HT-29 (cell line): ENCODE measurements at places on chromosomes 1 and 21.

DNA sequence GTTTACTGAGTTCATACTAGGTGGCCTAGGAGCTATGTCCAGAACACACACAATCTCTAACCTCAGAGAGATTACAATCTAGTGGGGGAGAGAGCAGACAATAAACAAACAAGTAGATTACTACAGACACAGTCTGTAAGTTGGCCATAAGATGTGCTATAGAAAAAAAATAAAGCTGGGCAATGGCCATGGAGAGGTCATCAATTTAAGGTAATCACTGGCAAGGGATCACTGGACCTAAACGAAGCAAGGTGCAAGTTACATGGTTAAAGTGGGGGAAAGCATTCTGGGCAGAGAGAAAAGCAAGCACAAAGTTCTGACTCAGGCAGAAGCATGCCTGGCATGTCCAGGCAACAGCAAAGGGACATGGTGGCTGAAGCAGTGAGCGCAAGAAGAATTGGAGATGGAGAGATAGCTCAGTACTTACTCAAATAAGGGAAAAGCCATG is 147.0 kb downstream of the RERE start:
- DNase-seq = no peak

DNA sequence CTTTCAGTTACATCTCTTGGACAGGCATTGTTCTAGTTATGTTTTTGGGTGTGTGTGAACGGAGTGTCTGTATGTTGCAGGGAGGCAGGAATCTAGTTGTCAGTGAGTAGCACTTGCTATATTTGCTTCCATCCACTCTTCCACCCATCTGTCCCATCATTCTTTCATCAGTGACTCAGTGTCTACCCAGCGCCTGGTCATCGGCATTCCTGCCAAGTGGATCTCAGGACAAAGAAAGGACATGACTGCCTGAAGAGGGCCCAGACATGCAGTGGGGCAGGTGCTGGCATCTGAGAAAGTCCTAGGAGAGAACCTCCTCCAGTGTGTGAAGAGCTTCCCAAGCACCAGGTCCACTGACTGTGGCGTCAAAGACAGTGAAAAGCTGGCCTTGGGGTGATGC is 27.3 kb upstream of the MAGOH start:
- no peak for DNase-seq

DNA sequence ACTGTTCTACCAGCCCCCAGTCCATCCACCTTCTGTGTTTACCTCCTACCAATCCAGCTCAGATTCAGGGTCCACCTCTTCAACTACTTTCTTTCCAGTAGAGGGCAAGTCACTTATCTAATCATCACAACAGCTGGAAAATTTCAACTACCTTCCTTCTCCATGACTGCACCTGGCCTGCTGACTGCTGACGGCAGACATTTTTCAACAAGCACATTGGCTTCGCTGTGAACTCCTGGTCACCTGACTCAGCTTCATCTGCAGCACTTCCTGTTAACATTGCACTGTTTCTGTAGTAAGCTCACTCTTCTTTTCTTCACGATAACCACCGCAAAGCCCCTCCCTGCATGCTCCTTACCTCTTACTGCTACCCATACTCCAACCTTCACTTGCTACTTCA is 405.7 kb downstream of the NTNG1 start:
- DNase-seq = no peak

DNA sequence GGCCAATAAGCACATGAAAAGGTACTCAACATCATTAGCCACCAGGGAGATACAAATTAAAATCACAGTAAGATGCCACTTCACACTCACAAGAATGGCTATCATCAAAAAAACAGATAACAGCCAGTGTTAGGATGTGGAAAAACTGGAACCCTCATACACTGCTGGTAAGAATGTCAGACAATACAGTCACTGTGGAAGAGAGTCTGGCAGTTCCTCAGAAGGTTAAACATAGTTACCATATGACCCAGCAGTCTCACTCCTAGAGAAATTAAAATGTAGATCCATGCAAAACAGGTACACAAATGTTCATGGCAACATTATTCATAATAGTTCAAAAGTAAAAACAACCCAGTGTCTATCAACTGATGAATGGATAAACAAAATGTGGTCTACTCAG is 33.3 kb downstream of the LDLRAD1 start:
- DNase-seq = no peak

DNA sequence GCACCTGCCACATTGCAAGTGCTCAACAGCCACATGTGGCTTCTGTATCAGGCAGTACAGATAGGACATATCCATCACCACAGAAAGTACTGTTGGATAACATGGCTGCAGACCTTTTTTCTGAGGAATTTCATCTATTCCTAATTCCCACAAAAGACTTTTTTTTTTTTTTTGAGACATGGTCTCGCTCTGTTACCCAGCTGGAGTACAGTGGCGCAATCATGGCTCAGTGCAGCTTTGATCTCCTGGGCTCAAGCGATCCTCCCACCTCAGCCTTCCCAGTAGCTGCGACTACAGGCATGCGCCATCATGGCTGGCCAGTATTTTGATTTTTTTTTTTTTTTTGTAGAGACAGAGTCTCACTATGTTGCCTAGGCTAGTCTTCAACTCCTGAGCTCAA is 33.3 kb downstream of the YARS1 start:
- no peak for DNase-seq

GRCh38 chr21:26433386-26433785 is 139.7 kb downstream of the CYYR1 start:
- no peak for DNase-seq

DNA sequence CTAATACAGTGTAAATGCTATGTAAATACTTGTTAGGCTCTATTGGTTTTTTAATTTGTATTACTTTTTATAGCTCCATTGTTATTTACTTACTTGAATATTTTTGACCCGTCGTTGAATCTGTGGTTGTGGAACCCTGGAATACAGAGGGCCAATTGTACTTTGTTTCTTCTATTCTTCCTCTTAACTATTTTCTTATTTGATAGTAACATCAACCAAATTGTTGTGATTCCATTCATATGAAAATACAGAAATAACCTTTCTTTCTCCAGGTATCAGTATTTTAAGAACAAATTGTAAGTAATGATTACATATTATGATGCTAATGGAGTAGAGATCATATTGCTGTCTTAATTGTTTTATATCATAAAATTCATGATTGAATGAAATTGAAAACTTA is 73.7 kb downstream of the FNBP1L start:
- no peak for DNase-seq

GRCh38 chr1:204348722-204349121 is 11.0 kb downstream of the PLEKHA6 start:
- peak; percentile 52 for DNase-seq

DNA sequence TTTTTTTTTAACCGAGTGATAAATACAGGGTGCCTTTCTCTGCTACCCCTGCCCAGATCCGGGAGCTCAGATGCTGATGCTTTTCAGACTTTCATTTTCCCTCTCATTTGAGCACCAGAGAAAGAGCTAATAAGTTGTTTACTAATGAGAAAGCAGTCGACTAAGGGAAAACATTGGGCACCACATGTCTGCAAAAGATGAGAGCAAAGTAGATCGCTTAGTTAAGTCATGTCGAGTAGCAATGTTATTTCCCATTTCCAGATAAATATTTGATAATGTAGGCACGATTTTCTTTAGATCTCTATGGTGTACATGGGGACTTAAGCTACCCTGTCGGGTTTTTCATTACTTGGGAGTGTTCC is 1.2 kb downstream of the PKN2 start:
- no peak for DNase-seq

GRCh38 chr1:176790786-176791185 is 327.8 kb downstream of the PAPPA2 start:
- DNase-seq = no peak

DNA sequence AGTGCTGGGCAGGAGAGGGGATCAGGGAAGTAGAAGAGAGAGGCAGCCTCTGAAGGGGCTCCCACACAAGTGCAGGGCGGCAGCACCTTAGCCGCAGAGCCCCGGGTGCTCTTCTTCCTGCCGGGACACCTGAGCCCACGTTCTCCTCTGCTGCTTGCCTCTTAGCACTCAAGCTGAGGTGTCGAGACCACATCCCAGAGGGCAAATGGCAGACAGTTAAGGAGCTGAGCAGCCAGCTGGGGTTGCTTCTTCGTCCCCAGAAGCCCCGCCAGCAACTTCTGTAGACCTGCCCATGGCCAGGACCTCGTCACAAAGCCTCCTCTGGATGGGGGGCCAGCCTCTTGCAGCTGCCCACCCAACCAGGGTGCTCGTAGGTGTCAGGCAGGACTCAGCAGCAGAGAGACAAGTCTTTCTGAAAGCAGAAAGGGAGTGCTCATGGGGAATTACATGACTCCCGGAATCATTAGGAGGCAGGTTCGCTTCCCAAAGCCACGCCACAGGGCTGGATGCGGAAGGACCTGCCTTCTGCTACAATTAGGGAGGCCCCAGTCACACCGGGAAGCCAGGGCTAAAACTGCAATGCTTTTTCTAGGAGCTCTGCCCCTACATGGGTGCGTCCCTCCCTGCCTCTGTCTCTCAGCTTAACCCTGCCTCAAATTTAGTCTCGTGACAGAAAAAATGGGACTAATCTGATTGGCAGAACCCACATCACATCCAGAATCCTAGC is 141.4 kb upstream of the RAB4A start:
- no peak for DNase-seq

DNA sequence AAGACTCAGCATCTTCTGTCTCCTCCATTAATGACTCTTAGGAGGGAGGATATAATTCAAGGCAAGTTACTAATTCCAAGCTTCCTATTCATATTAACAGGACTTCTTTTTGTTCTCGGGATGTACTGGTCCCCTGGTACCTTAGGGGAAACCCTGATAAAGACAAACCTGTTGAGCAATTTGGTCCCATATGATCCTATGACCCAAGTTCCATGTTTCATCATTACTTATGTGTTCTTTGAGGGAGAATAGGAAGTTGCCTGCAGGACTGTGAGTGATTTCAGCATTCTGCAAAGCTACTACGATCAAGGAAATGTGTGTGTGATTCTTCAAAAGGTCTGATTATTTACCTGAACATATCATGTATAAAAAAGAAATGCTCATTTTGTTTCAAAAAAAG is 5.8 kb upstream of the FMO3 start:
- DNase-seq = no peak

- DNase-seq = no peak
Measured at GRCh38 chr1:56135864-56136147, 443.6 kb downstream of the PLPP3 start.

GRCh38 chr1:151134991-151135390 is 11.4 kb downstream of the SEMA6C start:
- no peak for DNase-seq

DNA sequence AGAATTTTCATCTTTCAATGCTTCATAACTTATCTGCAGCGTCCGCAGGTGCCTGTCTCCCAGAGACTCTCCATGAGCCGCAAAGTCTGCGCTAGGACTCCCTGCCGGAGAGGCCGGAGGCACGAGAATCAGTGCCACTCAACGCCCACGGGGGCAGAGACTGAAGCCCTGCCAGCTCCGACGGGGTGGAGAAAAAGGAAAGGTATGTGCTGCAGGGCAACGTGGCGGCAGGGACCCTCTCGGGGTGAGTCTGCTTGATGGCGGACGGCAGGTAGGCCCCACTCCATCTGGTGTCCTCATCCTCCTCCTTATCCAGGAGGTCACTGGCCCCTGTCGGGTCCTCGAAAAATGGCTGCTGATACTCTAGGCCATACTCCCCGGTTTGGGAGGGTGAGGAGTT is 21.9 kb upstream of the MRPS14 start:
- DNase-seq = no peak

DNA sequence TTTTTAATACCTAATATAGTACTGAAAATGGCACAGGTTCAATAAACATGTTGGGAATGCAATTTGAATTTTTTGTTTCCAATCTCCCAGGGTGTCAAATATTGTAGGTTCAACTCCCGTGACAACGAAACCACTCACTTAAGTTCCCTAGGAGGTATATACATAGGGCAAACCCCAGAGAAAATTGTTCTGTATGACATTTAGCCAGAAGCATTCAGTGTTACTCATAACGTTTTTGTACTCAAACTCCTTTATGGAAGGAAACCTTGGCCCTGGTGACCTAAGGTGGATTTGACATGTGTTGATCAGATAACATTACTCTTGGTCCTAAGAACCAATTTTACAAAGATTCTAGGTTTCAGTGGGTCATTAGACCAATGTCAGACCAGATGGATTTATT is 110.6 kb downstream of the USP25 start:
- no peak for DNase-seq

- no peak for DNase-seq
Measured at GRCh38 chr1:37558411-37558810, 1.7 kb downstream of the DNALI1 start.

DNA sequence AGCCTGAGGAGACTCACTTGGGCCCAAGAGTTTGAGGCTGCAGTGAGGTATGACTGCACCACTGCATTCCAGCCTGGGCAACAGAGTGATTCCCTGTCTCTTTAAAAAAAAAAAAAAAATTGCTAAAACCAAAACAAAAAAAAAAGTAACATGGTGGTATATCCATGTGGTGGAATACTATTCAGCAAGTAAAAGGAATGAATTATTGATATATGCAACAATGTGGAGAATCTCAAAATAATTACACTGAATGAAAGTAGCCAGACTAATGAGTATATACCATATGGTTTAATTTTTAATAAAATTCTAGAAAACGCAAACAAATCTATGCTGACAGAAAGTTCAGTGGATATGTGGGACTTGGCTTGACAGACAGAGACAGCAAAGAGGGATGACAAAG is 80.3 kb upstream of the DMRTA2 start:
- no peak for DNase-seq

- DNase-seq = no peak
Measured at GRCh38 chr1:186178426-186179043, 196.5 kb downstream of the TPR start.

DNA sequence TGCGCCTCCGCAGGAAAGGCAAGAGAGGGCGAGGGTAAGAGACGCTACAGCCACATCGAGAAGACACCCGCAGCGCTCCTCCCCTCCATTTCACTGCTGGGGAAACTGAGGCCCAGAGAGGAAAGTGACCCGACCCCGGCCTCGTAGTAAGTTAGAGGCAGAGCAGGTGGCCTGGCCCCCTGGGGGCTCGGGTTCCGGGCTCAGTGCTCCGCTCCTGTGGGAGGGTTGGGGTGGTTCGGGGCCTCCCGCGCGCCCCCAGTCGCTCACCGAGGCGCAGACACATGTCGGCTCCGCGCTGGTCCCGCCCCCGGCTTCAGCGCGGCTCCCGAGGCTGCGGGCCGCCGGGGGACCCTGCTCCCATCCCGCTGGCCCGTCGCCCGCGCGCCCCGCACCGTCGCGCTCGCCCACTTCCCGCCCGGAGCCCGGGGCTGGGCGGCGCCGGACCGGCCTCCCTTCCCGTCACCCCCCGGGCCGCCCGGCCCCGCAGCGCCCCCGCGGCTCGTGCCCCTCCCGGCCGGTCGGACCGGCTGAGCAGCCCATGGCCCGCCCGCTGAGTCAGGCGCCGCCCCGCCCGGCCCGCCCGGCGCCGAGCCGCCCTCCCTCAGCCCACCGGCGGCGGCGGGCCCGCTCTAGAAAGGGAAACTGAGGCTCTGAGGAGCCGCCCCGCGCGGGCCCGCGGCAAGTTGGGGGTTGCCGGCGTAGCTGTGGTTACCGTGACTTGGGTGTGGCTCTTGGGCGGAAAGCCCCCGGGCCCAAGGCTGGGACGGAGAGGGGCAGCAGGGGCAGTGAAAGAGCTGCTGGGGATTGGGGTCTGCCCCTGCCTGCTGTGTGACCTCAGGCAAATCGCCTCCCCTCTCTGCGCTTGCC is at the start of gene TMEM54:
TMEM54 (minus strand) TSS at position 434 of the 867 bp plus-strand sequence; CDS start at position 283, 151 bp downstream.
- peak; percentile 78 for DNase-seq

GRCh38 chr1:183685112-183685713 is 32.1 kb upstream of the APOBEC4 start:
- peak; percentile 69 for DNase-seq
